Transverse colon (tissue), 4 donors: ENCODE measurements at places on chromosomes 7 and 10.

GRCh38 chr7:49563693-49564378 is 209.6 kb upstream of the VWC2 start:
- no peak for DNase-seq

- peak; percentile 87 for DNase-seq
Observed at GRCh38 chr10:73771722-73772280, 10.0 kb upstream of the CHCHD1 start.

GRCh38 chr7:77960336-77960735 is 161.8 kb downstream of the PHTF2 start:
- no peak for DNase-seq

- DNase-seq: no peak
Observed at GRCh38 chr7:99953649-99954048, 22.2 kb downstream of the AZGP1 start.

GRCh38 chr7:30330134-30331111 is 46.0 kb downstream of the ZNRF2 start:
- no peak for DNase-seq
